ENCODE measurements at places on chromosomes 12 and 14.

- DNase-seq = no peak
Measured at GRCh38 chr12:61848893-61849292, 411.3 kb upstream of the USP15 start.

DNA sequence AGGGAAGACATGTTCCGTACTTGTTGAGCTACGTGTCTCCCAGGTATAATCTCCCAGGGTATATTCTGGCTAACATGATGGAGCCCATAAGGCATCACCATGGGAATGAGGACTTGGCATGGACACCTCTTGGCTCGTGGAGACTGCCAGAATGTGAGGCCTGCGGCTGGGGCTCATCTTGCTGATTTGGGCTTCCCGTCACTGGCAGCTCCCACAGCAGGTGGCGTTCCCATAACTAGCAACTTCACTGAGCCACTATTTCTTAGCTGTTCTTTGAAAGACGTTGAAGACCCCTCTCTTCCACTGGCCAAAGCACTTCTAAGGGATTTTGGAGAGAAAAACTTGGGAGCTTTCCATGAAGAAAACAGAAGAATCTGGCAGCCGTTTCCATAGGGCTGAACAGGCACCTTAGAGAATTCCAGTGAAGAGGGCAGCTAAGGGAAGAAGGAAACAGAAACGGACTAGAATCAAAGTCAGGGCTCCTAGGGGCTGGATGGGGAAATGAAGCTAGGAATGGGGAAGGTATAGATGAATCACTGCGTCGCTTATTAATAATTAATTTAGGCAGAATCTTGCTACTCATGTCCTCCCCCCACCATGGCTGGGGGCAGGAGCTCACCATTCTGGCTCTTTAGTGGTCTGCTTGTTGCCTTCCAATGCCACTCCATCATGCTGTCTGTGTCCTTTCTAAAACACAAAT, 39.7 kb upstream of the FOS start:
- DNase-seq = no peak

- DNase-seq = no peak
Measured at GRCh38 chr14:61535032-61535431, 160.3 kb upstream of the HIF1A start.

DNA sequence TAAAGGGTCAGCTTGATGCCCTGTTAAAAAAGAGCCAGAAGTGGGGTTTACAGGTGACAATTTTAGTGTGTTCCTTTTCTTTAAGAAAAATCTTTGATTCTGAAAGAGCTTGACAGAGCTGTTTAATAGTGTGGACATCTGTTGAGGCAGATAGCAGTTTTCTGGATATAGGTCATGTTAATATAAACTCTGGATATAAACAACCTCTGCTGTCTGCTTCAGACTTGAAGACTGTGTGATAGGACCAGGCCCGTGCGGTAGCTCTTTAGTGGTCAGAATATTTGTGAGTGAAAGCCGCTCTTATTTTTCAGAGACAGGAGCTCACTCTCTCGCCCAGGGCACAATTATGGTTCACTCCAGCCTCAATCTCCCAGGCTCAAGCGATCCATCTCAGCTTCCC, 439.9 kb upstream of the RGS6 start:
- DNase-seq = no peak

GRCh38 chr12:110102255-110102654, 21.9 kb upstream of the IFT81 start:
- peak; percentile 34 for DNase-seq

DNA sequence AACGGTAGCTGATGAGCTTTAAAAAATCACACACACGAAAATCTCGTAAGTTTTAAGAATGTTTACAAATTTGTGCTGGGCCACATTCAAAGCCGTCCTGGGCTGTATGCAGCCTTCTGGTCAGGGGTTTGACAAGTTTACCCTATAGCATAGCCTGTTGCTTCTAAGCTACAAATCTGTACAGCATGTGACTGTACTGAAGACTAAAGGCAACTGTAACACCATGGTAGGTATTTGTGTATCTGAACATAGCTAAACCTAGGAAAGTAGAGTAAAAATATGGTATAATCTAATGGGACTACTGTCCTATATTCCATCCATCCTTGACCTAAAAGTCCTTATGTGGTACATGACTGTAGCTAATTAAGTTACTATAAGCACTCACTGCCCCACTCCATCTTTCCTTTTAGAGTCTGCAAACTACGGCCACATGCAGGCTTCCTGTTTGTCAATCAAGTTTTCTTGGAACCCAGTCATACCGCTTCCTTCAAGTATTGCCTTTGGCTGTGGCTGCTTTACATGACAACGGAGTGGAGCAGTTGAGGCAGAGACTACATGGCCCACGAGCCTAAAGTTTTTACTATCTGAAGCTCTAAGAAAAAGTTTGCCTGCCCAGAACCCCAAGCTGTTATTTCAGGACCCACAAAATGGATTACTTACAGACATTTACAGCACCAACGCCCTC, 18.5 kb downstream of the KRT7 start:
- DNase-seq = no peak

DNA sequence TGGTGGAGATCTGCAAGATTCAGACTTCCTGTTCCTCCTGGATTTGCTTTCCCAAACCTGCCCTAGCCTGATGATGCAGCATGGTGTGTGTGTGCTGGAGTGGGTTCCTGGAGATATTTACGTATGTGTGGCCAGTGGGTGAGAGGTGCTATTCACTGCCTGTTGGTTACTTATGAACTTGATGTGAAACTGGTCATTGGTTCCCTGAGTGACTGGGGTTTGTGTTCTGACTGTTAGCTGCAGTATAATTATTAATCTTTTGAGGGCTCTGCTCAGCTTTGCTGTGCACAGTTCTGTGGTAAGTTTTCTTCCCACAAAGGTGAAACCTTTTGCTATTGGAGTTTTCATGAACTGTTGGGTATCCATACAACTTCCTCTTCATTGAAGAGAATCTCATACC, 541.8 kb upstream of the FBXO33 start:
- DNase-seq = no peak

- DNase-seq = no peak
Measured at GRCh38 chr12:52057638-52058576, 6.7 kb downstream of the NR4A1 start.

DNA sequence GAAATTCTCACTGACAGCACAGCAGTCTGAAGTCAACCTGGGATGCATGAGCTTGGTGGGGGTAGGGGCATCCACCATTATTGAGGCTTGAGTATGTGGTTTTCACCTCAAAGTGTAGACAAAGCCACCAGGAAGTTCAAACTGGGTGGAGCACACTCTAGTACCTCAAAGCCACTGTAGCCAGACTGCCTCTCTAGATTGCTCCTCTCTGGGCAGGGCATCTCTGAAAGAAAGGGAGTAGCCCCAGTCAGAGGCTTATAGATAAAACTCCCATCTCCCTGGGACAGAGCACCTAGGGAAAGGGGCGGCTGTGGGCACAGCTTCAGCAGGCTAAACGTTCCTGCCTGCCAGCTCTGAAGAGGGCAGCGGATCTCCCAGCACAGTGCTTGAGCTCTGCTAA, 143.0 kb downstream of the KITLG start:
- DNase-seq = no peak

- no peak for DNase-seq
Measured at GRCh38 chr12:116813271-116814041, 67.8 kb downstream of the HRK start.

- peak; percentile 28 for DNase-seq
Measured at GRCh38 chr14:49999146-49999761, 106.4 kb downstream of the ARF6 start.

GRCh38 chr12:1398673-1399072, 195.7 kb downstream of the FBXL14 start:
- DNase-seq = no peak

DNA sequence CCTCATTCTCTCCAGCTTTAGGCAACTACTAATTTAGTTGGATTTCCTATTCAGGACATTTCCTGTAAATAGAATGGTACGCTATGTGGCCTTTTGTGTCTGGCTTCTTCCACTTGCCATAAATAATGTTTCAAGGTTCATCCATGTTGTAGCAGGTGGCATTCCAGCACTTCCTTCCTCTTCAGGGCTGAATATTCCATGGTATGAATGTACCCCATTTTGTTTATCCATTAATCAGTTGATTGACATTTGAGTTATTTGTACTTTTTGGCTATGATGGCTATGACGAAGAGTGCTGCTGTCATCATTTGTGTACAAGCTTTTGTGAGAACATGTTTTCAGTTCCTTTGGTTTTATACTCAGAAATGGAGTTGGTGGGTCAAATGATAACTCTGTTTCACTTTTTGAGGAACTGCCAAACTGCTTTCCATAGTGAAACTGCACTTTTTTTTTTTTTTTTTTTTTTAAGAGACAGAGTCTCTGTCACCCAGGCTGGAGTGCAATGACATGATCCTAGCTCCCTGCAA, 6.5 kb upstream of the CDK2AP1 start:
- no peak for DNase-seq

- no peak for DNase-seq
Measured at GRCh38 chr12:125773033-125773640, 707.9 kb downstream of the AACS start.

GRCh38 chr14:80275208-80275850, 64.0 kb upstream of the DIO2 start:
- DNase-seq = no peak

DNA sequence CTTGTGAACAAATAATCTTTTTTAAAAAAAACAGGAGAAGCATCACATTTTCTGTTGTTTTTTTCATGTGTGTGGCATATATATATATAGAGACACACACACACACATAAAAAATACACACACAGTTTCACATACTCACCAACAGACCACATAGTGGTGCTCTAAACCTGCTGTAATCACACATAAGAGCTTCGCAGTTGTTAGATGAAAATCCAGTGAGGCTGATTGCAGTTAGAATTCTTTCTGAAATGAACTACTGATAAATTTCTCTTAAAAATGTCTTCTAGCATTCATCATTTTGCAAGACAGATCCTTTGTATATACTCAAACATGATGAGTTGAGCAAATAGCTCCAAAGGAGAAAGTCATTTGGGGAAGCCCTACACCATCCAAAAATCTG, 434.3 kb upstream of the STXBP6 start:
- no peak for DNase-seq

- no peak for DNase-seq
Measured at GRCh38 chr12:31250179-31250578, 75.8 kb downstream of the SINHCAF start.

- DNase-seq = no peak
Measured at GRCh38 chr12:96141216-96141912, 52.8 kb upstream of the ELK3 start.

Data from activated CD4-positive, alpha-beta T cell treated with anti-CD3 and anti-CD28 coated beads, Interleukin-2, amount 50 U/mL, for 24 hours (primary cell).